GM19239 (cell line): ENCODE measurements at places on chromosomes 5 and 9.

DNA sequence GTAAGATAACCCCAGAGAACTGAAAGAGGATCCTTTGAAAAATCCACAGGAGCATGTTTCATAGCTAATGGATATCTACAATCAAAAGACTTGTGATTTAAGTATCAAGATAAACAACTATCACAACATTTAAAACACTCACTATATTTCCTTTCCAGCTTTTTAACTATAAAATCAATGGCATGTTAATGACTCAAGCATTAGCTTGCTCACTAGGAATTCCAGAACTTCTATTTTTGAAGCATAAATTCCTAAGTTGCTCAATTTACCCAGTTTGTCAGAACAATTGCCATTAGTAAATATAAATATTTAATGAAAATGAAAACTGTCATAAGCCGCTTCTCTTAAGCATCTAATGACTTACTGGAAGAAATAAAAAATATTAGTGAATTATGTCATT, 355.3 kb downstream of the PRELID2 start:
- DNase-seq = no peak

DNA sequence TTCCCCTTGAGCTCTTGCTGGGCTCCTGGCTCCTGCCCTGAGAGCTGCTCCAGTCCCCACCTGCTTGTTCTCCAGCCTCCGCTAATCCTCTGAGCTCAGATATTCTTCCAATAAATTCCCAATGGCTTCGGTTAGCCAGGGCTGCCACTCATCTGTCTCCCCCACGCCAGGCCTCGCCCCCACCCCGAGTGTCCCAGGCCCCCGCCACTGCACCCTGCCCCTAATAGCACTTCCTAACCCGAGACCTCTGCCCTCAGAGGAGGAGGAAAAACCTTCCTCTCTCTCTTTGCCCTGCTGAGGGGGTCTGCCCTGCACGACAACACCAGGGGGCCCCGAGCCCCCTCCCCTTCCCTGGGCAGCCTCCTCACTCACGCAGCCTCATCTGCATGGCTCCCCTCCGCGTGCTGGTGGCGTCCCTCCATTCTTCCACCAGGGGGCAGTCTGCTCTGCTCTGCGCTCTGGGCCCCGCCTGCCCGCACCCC, 5.4 kb upstream of the LCN15 start:
- DNase-seq = peak; percentile 85

GRCh38 chr9:70418822-70419555, 4.5 kb upstream of the KLF9 start:
- peak; percentile 58 for DNase-seq

- DNase-seq = no peak
Observed at GRCh38 chr5:176774216-176775171, 35.9 kb upstream of the UNC5A start.

- no peak for DNase-seq
Observed at GRCh38 chr9:111320631-111321030, 9.4 kb downstream of the OR2K2 start.

DNA sequence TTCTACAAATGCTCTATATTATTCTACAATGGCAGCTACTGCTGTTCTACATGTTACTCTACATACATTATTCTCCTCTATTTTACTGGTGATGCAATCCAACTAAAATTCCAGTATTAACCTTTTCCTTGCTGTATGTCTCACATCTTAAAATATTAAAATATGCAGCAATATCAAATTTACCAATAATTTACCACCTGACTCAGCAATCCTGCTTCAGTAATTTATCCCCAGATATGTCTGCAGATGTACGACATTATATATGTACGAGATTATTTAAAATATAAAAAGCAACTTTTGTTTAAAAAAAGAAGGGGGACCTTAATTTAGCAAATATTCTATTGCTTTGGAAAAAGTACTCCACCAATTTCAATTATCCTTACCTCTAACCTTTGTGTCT, 11.6 kb downstream of the KIF3A start:
- DNase-seq = no peak

- DNase-seq = no peak
Observed at GRCh38 chr5:57028161-57028560, 76.2 kb upstream of the MIER3 start.

DNA sequence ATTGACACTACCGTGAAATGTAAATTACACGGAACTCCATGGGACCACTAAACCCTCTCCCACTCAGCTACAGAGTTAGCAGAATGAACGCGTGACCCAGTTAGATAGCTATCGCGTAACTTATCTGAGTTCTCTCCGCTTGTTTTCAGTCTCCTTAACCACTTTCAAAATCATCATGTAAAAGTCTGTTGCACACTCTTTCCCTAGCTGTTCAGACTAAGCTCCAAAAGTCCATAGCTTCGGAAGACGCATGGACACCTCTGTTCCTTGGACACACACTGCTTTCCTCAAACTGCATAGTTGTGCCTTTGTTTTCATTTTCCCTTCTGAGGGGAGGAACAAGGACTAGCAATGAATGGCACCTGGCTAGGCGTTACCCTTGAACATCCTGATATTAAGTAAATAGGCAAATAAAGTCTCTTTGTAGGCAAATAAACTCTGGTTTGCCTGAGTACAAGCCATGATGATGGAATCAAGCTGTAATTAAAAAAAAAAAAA, 83.3 kb downstream of the DAPK1 start:
- no peak for DNase-seq

GRCh38 chr5:36802187-36802586, 74.4 kb upstream of the NIPBL start:
- no peak for DNase-seq

DNA sequence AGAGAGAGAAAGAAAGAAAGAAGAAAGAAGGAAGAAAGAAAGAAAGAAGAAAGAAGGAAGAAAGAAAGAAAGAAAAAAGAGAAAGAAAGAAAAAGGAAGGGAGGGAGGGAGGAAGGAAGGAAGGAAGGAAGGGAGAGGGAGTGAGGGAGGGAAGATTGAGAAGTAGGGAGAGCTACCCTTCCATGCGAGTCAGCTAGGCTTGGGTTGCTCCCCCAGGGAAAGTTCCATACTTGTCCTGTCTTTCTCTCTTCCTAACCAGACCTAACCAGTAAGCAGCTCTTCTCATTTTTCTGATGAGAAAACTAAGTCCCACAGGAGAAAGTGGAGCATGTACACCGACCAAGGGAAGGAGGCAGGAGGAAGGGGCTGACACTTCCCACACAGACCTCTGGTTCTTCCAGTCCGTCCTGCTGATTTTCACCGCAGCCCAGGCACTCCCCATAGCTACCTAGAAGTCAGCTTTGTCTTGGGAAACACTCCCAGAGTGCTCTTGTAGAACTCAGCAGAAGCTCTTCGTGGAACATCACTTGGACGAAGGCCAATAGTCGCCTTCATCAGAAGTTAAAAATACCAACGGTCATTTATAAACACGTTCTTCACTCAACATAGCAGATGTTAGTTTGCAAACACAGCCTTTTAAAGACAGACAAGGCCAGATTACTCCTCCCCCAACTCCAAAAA, 29.0 kb upstream of the ENTREP1 start:
- DNase-seq = no peak

DNA sequence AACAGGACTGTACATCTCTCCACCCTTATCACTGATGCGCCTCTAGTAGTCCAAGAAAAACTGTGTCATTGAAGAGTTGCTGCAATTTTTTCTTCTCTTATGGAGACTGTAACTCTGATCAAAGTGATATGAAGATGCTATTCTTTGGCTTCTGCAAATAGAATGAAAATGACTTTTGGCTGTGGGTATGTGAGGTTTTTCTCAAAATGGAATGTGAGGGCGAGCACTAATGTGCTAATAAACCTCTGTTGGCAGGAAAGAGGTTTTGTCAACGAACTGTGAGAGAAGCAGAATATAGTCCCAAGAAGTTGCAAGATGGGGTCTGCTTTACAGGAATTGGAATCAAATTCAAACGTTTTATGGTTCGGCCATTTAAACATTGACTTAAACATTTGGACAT, 252.0 kb upstream of the GAS1 start:
- DNase-seq = no peak

DNA sequence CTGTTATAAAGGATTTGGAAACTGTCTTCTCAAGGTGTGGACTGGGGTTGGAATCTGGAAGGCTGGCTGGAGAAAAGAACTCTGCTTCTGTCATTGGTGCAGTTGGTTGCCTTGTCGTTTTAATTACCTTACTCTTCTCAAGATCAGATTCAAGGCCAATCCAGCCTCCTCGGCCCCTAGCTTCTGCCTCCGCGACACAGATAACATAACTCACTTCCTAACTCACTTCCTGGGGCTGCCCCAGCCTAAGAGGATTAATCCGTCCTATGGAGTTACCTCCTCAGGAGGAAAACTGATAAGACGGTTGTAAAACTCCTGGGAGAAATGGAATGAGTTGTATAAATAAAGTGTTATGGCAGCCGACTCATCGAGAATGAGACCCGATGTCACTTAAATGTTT, 389.1 kb upstream of the WWC1 start:
- no peak for DNase-seq

GRCh38 chr5:29796013-29796412, 1397.5 kb upstream of the CDH6 start:
- DNase-seq = no peak

GRCh38 chr5:139294374-139295165, 1.0 kb downstream of the MATR3 start:
- DNase-seq = no peak

DNA sequence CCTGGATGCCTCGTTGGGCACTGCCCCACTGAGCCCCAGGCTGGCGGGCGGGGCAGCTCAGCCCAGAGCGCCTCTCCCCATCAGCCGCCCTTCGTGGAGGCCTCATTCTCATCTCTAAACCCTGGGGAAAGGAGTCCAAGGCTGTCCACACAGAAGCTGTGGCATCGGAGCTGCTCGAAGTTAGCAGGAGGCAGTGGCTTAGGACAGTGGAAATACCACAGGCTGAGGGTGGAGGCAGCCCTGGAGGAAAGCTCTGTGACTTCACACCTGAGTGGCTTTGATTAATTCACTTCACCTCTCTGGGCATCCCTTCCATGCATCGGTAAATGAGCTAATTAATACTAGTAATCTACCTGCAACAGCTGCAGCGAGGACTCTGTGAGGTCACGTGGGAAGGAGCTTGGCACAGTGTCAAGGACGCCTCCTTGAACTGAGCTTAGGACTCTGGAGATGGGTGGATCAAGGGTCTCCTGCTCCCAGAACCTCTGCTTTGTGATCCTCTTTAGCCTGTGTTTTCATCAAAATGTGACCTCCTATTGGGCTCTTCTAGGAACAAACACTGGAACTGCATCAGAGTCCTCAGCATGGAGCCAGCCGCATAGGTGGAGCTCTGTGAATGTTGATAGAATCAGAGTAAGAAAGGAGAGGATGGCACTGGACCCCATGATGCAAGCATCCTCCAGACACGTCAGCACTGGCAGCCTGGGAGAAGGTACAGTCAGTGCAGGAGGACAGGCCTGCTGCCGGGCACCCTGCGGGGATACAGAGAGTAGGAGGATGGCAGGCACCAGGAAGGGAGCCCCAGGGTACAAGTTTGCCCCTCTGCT, 842 bp upstream of the ANGPTL2 start:
- no peak for DNase-seq

GRCh38 chr9:99140685-99141314, 35.9 kb downstream of the TGFBR1 start:
- DNase-seq = no peak

- no peak for DNase-seq
Observed at GRCh38 chr9:129868872-129869486, 33.7 kb downstream of the USP20 start.

DNA sequence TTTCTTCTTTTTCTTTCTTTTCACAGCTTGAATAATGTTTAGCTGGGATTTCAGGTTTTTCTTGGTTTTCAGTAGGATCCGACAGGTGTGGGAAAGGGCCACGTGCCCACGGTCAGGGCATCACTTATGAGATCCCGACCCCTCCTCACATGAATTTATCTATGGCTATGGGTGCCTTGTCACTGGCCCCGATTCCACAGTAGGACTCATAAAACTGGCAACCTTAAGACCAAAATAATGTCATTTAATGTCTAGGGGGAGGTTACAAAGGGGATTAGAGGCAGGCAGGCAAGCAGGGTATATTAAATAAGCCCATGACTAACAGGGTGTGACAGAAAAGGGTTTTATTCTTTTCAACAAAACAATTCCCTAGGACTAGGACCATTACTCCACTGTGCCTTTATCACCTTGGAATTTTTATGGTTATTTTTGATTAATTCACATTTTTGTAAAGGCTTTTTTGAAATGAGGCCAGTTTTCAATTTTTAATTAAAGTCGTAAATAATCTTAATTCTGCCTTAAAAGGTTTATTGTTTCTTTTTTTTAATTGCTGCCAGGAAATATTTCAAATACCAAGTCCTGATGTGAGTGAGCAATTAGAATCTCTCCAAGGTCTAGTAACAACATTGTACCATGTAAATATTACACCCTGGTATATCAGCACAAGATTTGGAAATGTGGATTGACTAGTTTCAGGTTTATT, 370.4 kb downstream of the GLIS3 start:
- no peak for DNase-seq

DNA sequence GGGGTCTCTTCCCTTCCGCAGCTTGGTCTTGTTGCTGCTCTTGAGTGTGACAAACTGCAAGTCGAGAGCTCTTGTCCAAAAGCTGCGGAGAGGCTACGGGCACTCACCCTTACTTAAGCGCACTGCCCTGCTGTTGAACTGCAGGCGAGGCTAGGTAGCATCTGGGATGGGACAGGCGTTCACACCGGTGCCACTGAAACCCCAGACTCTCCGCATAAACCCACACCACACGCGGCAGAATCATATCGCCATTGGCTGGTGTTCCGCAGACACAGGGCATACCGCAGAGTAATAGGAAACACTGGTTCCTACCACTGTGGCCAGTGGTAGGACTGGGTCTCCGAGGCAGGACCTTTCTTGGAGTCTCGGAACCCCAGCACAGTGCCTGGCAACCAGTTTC, 2.2 kb upstream of the NPR3 start:
- DNase-seq = no peak

- no peak for DNase-seq
Observed at GRCh38 chr9:126856326-126856877, 4.0 kb upstream of the ZBTB34 start.

GRCh38 chr5:176153741-176154140, 84.5 kb upstream of the SIMC1 start:
- DNase-seq = no peak

GRCh38 chr9:114225561-114226212, 70.3 kb downstream of the COL27A1 start:
- DNase-seq = no peak

- DNase-seq = no peak
Observed at GRCh38 chr5:102218159-102218558, 77.9 kb downstream of the SLCO4C1 start.

GRCh38 chr5:81361600-81361999, 32.3 kb downstream of the ACOT12 start:
- no peak for DNase-seq

- DNase-seq = no peak
Observed at GRCh38 chr5:150307617-150308426, 5.1 kb upstream of the ARSI start.

DNA sequence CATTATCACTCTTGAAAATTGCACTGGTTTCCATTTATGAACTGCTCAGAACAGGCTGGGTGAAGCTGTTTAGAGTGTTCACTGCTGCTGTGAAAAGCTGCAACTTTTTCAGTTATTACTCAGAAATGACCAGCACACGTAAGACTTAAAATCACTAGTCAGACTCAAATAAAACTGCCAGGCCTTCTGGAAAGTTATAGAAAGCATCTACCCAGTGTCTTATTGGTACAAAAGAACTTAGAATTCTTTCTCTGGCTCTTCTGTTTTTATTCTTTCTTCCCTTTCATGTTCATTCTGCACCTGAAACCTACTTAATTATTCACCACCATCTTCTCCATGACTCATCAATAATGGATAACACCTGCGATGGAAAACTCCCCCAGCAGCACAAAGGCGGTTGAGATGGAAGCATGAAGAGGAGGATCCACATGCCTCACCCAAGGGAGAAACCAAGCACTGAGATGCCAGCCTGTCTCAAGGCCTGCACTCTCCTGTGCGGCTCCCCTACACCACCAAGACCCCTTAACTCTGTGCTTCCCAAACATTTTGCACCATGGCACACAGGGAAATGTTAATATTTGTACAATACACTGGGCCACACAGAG, 171.9 kb downstream of the ENTREP1 start:
- DNase-seq = no peak
